ENCODE measurements at places on chromosomes 4 and X.

- no peak for DNase-seq
These were observed 8.5 kb upstream of the NFKB1 start for GRCh38 chr4:102492531-102493241.

GRCh38 chrX:15988661-15989603 is 134.3 kb upstream of the AP1S2 start:
- no peak for DNase-seq

DNA sequence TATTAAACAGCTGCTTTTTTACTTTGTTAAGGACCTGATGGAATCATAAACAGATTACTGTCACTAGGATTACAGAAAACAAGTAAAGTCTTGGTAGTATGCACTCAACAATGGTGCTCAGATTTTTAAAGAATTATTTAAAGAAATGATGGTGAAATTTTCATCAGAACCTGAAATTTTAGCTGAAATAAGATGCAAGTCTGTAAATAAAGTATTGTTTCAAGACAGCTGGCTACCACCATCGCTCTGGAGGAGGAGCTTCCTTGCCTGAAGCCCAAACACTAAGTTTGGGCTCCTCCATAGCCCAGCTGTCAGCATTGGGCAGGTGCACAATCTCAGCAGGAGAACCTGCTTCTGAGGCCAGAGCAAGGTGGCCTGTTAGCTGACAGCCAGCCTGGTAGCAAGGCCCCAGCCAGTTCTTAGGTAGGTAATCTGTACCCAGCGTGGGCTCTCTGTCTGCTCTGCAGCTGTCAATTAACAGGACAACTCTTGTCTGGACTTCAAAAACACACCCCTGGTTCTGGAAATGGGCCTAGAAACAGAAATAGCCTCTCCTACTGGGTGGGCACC is 4.6 kb downstream of the GAB1 start:
- no peak for DNase-seq

- no peak for DNase-seq
These were observed 38.4 kb upstream of the PSAPL1 start for GRCh38 chr4:7473081-7473480.

DNA sequence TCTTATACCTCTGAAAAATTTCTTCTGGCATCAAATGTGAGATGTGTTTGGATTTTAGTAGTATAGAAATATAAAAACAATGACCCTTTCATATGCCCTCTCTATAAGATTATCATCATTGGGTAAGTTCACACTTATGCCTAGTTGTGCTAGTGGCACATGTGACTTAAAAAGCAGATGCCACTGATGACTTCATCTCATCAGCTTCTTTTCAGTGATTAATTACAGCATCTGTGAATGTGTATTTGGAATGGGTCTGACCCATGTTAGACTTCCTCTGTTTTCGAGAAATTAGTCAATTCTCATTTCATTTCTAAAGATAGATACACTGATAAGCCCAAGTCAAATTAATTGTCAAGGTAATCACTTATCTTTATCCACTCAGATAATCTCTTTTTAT is 698.7 kb downstream of the GABRG1 start:
- DNase-seq, result no peak

DNA sequence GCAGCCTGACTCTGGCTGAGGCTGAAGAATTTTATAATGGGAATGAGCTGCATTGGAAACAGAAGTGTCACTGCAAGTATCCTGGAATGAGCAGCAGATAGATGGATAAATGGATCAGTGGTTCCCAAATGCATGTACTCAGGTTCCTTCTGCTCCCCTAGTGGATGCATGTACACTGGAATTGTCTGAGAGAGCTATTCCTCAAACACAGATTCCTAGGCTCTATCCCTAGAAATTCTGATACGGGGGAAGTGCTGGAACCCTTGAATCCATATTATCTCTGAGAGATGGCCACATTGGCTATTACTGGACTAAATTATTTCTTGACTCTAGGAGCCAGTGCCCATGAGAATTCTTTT is 64.8 kb downstream of the TMEM131L start:
- DNase-seq, result no peak

DNA sequence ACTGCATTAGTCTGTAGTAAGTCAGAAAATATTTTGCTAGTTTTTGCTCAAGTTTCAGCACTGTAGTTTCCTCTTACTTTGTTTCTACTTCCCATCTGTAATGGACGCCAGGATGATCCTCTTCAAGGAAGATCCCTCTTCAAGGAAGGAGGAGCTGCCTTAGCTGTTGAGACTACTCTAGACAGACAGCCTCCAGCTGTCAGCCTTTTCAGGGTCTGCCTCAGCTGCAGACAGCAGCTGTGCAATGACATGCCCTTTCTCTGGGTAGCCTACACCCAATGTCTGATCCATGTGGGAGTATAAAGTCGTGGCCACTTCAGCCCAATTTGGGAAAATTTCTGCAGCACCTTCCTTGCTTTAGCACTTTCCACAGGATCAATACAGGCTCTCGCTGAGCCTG is 281.0 kb upstream of the MAOA start:
- DNase-seq, result no peak

DNA sequence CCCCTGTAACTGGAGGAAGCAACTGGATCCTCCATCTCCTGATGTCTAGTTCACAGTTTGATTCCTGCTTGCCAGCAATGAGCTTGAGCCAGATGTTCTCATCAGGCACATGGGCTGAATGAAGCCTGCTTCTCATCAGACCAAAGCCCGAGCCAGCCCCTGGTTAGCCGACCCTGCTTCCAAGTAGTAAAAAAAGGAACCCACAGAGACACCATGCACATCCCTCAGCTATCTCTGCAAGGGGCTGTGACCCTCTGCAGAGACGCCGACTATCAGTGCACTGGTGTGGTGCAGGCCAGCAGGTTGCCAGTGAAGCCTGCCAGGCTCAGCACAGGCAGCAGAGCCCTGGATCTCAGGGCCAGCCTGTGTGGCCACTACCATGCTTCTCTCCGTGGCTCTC is 2.8 kb downstream of the DCTD start:
- DNase-seq, result no peak

DNA sequence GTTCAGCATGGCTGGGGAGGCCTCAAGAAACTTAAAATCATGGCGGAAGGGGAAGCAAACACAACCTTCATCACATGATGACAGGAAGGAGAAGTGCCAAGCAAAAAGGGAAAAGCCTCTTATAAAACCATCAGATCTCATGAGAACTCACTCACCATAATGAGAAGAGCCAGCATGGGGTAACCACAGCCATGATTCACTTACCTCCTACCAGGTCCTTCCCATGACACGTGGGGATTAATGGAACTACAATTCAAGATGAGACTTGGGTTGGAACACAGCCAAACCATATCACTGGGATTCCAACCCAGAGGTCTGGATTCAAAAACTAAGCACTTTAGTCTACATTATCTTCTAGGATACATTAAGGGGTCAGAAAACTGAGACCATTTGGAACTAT is 609.6 kb upstream of the SPANXN1 start:
- no peak for DNase-seq

DNA sequence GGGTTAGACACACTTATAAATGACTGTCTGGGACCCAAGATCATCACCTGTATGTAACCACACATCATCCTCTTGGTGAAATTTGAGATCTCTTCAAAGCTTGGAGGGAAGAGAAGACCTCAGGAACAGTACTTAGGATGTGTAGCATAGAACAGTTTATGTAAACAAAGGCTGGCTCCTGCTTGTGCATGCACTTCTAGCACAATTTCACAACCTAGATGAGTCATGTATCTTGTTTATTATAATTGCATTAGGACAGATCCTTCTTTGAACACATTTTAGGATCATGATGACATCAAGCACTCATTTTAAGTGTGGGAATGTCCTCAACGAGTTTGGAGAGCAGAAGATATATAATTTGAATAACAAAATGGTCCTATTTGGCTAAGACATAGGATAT is 26.3 kb upstream of the ZMAT1 start:
- DNase-seq, result no peak

- no peak for DNase-seq
These were observed 224.6 kb downstream of the ANAPC10 start for GRCh38 chr4:144873226-144873990.

DNA sequence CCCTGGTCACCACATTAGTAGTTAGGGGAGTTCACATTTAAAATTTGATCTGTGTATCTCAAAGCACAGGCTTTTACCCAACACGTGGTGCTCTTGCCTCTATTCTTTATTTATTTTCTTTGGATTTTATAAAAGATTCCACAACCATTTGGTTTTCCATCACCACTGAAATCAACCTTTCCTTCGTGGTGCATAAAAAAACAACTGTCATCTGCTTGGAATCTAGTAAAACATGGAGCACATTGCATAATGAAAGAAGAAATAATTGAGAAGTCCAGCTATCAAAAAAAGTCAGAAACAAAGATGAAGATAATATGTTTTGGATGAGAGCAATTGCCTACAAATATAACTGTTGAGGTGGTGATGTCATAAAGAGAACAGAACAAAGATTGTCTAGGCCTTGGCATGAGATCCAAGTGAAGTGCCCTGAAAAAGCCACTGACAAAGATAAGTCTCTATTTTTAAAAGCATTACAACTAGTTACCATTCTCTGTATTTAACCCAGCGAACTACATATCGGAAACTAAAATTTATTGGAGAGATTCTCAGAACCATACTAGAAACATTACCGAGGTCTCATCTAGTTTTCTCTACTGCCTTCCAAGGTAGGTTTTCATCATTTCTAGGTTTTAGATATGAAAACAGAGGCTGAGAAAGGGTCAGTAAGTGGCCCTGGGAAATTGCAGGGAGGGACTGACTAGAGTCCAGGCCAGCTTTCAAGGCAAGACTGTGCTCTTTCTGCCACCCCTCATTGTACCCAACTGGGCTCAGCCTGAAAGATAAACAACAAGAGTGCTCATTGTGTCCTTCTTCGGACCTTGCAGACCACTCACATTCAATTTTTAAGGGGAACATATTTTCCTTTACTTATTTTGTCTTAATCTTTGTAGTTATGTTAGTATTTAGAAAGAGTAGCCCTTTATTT is 127.3 kb downstream of the MAD2L1 start:
- no peak for DNase-seq

DNA sequence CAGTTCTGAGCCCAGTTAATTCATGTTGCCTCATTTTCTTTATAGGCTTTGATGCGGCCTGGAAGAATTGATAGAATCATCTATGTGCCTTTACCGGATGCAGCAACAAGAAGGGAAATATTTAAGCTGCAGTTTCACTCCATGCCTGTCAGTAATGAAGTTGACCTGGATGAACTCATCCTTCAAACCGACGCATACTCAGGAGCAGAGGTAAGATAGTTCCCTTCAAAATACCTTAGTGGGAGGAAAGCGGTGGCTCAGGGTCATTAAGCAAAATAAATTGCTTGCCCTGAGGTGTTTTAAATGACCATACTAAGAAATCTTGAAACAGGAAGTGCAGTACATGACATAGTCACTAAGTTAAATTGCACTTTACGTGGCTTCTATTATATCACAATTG is 140.6 kb upstream of the SPRY1 start:
- DNase-seq, result no peak

DNA sequence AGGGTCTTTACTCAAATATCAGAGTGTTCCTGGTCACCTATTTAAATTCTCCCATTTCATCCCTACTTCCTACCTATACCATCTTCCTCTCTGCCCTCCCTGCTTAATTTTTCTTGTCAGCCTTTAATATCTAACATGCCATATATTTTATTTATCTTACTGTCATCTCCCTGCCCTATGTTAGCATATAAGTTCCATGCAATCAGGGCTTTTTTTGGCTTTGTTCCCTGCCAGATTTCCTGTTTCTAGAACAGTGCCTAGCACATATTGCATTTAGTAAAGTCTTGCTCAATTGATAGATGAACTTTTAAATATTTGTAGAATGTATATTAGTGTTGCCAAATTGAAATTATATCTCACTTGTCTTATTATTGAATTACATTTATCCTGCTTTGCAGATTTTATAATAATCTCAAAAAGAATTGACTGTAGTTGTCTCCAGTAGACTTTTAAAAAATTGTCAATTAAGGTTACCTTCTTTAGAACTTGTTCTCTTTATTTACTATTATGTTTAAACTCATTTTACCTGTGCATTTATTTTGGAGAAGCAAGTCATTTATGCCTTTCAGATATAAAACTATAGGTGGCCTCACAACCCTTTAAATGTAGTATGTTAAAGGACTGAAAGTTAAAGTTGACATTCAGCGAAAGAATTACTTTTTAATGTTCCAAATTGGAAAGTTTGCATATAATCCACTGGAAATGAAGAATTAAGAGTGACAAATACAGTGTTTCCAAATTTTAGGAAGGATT is 108.2 kb upstream of the BMPR1B start:
- DNase-seq, result no peak

DNA sequence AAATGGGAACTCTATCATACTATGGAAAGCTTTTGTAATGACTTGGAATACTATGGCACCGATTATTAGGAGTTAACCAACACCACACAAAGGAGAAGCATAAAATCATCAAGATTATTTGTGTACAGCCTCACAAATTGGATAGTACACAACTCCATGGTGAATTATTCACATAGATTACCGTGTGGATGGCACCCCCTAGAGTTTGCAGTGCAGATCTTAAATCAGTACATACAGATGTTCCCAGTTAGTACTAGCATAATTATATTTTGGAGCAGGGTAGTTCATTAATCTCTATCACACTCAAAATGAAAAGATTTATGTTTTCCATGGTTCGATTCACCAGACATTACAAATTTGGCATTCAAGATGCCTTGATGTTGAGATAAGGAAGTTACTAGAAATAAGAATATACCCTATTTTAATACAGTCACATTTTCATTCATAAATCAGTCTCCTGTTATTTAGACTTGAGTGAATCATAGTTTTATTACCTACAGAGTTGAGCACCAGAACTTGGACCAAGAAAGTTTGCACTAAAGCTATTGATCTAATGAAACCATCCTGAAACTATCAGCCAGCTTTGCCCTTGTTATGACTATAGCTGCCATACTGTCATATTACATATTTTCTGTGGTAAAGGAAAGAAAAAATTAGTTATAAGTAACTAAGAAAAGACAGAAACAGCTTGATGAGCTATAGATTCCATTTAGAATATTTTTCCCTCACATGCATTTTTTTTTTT is 531.8 kb downstream of the GLUD2 start:
- DNase-seq, result no peak

- no peak for DNase-seq
These were observed 234.1 kb downstream of the STIM2 start for GRCh38 chr4:27094783-27095182.

GRCh38 chrX:153055871-153056749 is at the start of gene PNMA3:
TSS of gene PNMA3 (plus strand) at chrX:153056470. CDS start at chrX:153057056, 586 bp downstream.
- no peak for DNase-seq

- no peak for DNase-seq
These were observed 5.9 kb downstream of the RIPPLY1 start for GRCh38 chrX:106897259-106897658.

- no peak for DNase-seq
These were observed 176.9 kb downstream of the DCTD start for GRCh38 chr4:182740256-182740655.

- no peak for DNase-seq
These were observed 9.1 kb downstream of the RPGR start for GRCh38 chrX:38318196-38318595.

GRCh38 chr4:163833669-163834068 is 339.2 kb downstream of the TMA16 start:
- no peak for DNase-seq

DNA sequence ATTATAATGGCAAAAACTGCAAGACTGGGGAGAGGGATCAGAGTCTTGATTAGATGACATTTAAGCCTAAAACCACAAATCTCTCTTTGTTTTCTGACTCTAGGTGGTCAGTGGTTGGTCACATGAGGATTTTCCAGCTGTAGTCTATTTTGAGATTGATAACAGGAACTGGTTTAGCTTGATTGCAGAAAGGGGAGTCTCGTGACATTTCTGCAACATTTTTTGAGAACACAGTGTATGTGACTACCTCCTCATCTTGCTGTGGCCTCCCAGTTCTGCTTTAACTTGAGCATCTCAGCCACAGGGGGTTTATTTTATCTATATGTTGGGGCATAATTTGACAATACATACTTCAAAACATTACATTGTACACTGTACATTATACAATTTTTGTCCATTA is 726.4 kb upstream of the MAGEB2 start:
- DNase-seq, result no peak

All from activated CD4-positive, alpha-beta T cell treated with anti-CD3 and anti-CD28 coated beads for 1 hour (primary cell).